Esophagus squamous epithelium (tissue), 5 donors: ENCODE measurements at places on chromosomes 6 and 20.

DNA sequence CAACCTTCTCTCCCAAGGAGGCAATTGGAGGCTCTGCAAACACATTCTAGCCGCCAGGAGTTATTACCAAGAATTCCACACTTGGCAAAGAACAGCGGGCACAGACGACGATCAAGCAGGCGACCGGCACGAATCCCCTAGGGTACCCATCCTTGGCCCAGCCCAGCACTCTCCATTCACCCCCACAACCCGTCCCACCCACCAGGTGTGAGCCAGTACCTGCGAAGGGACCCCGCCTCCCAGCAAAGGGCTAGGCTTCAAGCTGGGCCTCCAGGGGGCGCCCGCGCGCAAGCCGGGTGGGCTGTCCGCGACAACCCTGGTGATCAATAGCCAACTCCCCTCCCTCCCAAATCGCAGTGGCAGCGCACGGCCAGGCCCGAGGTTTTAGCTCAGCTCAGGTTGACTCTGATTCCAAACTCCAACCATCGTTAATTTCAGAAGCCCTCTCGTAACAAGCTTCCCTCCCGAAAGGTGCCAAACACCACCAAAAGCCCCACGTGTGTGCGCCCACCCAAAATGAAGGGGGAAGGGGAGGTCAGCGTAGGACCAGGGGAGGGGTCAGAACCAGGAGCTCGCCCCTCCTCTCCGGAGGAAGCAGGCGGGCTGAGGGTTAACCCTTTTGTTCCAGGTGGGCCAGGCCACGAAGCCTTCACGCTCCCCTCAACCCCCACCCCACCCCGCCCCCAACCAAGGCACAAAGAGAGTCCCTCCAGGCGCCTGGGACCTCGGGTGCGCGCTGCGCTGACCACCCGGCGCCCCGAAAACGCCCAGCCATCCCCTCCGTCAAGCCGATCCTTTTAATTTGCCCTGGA, 2.1 kb downstream of the SALL4 start:
- no peak for DNase-seq

DNA sequence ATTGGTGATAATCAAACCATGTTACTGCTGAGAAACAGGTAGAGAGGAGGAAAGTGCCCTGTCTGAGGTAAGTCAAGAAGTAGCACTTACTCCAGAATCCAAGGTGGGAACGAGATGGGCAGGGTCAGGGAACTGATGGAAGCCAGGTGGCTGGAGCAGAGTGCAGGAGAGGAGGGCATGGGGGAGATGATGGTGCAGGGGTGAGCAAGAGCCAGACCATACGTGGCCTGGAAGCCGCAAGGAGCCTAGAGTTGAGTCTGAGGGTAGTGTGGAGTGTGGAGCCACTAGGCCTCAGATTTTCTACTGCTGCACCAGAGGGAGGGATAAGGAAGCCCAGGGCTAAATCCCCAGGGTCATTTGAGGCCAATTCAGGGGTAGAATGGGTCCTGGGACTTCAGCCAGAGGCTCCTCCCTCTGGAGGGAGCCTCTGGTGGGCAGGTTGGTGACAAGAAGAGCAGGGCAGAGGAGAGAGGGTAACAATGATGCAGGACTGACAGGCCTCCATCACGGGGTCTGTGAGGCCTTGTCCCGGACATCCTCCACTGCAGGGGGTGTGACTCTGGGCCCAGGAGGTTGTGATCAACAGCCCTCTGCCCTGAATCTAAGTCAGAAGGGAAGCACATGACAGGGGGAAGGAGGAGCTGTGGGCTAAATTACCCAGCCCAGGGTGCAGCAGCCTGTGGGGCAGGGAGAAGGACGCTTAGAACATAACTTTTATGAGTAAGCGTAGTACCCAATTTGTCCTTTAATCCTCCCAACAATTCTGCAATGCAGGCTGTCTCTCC, 28.7 kb downstream of the COX4I2 start:
- DNase-seq, result no peak

DNA sequence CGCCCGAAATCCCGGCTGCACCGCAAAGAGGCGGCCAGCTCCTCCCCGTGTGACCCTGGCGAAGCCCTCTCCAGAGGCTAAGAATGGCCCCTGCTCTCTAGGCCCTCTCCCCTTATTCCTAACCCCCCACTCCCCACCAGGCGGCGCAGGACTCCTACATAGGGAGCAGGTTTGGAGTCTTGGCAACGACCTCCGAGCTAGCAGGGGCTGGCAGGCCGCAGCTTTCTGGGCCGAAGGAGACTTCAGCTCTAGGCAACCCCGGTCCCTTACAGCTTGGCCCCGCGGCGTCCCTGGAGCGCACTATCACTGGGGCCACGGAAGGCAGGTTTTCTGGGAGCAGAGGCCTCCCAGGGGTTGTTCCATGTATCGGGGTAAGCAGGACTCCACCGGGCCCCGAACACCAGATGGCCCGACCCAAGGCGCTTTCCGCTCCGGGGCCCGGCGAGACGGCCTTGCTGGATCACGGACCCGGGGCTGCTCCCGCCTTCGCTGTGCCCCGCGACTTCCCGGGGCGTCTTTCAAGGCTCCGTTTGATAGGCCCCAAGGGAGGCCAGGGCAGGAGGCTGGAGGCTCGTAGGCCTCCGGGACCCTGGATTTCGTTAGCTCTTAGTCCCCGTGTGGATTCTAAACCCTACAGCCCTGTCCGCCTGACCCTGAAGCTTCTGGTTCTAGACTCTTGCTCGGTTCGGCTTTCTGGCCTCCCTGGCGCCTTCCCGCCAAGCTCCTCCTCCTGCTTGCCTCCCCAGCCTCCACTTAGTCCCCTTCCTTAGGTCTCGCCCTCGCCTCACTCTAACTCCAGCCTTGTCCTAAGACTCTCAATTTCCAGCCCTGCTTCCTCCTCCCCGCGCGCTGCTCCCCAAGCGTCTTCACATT, 1.9 kb downstream of the SLC32A1 start:
- DNase-seq, result no peak

DNA sequence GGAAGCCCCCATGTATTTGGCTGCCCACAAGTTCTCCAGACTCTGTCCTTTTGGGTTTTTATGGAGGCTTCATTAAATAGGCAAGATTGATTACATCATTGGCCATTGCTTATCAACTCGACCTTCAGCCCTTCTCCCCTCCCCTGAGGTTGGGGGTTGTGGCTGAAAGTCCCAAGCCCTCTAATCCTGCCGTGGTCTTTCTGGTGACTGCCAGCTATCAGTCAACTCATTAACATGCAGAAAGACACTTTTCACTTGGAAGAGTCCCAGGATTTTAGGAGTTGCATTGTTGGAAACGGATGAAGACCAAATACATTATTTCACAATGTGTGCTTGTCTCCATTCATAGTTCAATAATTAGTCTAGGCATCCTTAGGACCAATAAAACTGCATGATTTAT, 9.5 kb downstream of the CDC5L start:
- no peak for DNase-seq

GRCh38 chr6:159609652-159610178, 83.3 kb downstream of the SOD2 start:
- DNase-seq, result no peak

DNA sequence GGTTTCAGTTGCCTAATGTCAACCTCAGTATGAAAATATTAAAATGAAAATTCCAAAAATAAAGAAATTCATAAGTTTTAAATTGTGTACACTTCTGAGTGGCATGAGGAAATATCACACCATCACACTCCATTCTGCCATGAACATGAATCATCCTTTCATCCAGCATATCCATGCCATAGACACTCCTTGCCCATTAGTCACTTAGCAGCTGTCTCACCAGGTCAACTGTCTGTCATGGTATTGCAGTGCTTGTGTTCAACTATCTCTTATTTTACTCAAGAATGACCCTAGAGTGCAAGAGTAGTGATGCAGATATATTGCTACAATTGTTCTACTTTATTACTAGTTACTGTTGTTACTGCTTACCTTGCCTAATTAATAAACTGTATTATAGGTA, 712.4 kb downstream of the EPHA7 start:
- DNase-seq, result no peak

DNA sequence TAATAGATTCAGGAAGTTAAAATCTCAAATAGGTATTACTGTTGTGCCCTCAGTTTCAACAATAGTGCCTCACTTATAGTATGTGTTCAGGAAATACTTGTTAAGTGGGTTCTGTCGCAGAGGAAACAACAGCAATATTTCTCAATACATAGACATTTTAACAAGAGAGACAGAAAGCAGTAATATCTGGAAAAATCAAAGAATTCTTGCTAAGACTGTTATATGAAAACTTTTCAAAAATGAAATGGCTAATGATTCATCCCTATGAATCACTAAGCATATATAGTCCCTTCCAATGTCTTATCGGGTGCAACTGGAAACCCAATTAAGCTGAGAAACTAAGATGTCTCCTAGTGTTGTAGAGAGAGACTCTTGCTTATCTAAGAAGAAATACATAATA, 668.9 kb downstream of the TFAP2A start:
- DNase-seq, result no peak

GRCh38 chr6:48090546-48090945, 20.5 kb downstream of the PTCHD4 start:
- DNase-seq, result no peak

- DNase-seq, result no peak
Observed at GRCh38 chr6:17204533-17204932, 76.6 kb upstream of the RBM24 start.

DNA sequence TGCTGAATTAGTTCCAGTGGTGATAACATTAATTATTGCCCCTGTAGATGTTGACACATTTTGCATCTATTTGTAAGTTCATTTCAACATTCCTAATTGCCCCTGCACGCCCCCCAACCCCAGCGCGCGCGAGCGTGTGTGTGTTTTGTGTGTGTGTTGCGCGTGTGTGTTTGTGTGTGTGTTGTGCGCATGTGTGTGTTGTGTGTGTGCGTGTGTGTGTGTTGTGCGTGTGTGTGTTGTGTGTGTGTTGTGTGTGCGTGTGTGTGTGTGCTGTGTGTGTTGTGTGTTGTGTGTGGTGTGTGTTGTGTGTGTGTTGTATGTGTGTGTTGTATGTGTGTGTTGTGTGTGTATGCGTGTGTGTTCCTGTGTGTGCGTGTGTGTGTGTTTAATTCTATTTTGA, 245.7 kb upstream of the GMDS start:
- DNase-seq, result no peak

DNA sequence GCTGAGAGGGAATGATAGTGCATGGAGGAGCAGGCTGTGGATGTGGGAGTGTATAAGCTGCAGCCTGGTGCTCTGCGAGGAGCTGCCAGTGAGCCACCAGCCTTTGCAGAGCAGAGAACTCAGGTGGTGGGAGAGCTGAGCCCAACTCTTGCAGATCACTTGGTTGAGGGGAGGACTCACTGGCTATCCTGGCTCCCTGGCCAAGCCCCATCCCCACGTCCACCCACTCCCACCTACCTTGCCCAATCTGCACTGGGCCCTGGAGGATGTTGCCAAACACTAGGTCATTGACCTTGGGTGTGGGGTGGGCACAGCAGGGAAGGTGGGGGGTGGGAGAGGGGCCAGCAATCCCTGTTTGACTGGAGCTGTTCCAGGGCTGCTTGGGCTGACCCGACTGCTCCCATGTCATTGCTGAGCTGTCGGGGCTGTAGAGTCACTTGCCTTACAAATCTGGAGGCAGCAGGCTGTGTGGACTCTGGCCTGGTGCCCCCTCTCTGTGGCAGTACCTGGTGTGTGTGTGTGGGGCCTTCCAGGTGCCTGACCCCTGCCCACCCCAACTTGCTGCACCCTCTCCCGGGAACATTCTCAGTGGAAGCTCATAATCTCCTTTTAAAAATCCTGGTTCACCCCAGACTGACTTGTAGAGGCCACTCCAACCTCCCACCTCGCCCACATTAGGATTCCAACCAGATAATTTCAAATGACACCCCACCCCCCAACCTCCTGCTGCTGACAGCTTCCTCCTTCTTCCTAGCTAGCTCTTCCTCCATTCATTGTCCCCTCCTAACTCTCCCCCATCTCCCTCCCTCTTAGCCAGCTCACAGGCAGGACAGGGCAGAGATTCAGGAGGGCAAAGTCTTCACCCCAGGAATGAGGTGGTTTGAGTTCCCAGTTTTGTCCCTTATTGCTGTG, 162.3 kb downstream of the MRPL14 start:
- DNase-seq, result no peak

- no peak for DNase-seq
Observed at GRCh38 chr6:98977671-98978292, 30.0 kb upstream of the FBXL4 start.

DNA sequence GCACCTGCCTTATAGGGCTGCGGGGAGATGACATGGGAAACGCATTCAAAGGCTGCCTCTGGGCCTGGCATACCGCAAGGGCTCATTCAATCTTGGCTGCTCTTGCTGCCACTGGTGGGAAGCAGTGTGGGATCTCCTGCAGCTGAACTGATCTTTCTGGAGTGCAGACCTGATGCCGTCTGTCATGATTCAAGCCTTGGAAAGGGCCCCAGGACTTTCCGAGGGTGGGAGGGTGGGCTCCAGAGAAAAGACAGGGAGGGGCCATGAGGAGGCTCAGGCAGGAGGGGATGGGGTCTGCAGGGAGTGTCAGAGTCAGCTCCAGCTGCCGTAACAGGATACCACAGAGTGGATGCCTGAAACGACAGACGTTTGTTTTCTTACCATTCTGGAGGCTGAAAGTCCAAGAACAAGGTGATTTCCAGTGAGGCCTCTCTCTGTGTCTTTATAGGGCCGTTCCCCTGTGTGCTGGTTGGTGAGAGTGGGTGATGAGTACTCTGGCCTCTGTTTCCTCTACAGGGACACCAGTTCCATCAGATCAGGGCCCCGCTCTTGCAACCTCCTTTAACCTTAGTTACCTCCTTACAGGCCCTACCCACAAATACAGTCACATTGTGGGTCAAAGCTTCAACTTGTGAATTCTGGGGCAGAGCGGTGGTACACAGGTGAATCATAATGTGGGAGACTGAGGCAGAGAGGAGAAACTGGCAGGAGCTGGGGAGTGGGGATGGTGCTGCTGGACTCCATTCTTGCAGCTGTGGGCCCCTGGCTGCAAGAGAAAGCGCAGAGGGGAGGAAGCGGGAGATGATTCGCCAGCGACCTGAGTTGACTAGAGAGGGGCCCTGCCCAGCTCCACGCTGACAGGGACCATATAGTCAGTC, 148.4 kb downstream of the SYCP2 start:
- no peak for DNase-seq

- no peak for DNase-seq
Observed at GRCh38 chr6:107646776-107647438, 157.0 kb downstream of the SOBP start.

DNA sequence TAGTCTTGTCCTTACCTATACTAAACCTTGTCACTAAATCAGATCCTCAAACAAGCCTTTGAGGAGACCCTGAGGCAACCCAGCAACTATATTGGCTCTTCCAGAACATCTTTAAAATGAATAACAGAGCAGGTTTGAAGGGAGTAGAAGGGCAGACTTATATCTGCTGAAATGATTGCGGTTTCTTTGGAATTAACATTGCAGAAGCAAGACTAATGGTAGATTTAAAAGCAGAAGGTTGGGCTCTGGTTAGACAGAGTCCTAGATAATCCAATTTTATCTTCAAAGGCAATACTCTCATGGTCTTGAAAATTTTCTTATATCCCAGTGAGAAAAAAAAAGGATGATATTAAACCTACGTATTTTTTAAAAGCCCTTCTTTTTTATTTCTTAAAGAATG, 19.1 kb downstream of the FHL5 start:
- DNase-seq, result no peak
